ENCODE measurements at places on chromosomes 5 and 9.
A peak's percentile ranks its signal among the peaks of the same experiment; 100 is the strongest.

DNA sequence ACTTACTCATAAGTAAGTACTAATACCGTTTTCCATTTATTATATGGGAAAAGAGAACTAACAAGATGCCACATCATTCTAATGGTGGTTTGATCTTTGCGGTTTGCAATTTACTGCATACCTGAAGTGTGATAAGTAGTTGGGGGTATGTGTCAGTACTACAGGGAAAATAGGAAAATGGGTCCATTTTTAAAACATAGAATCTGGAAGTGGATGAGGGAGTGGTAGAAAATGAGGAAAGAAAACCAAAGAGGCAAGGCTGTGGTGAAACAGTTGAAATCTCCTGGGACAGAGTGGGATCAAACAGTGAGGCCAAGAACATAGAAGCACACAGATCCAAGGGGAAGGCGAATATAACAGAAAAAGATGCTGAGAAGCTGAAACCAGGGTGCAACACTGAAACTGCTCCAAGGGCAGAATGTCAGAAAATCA is 6.7 kb downstream of the ADAMTSL1 start:
- no peak for DNase-seq

- no peak for DNase-seq
Observed at GRCh38 chr5:7763621-7764072, 87.3 kb downstream of the CFAP90 start.

DNA sequence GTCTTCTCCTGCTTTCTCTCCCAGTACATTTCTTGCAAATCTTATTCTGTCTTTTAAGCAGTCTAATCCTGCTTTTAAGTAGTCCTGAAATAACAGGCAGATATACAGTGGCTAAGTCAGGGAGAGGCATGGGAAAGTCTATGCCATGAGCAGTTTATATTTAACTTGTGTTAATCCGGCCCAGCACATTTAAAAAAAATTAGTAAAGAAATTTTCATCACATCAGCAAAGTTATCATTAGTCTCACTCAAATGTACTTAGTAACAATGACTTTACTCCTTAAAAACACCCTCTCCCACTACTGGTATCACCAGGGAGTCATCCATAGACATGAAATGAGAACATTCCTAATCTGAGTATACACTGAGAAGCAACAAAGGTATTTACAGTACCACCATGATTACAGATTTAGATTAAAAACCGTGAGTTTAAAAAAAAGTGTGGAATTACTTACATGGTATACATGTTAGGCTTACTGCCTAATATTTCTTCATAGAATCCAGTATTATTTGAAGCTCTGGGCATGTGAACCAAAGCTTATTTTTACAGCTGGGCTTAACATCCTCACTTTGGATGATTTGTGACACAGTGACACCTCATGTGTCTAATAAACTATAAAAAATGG is 75.9 kb upstream of the DAB2 start:
- no peak for DNase-seq

GRCh38 chr5:93673316-93673954 is 68.0 kb downstream of the POU5F2 start:
- DNase-seq, result no peak

DNA sequence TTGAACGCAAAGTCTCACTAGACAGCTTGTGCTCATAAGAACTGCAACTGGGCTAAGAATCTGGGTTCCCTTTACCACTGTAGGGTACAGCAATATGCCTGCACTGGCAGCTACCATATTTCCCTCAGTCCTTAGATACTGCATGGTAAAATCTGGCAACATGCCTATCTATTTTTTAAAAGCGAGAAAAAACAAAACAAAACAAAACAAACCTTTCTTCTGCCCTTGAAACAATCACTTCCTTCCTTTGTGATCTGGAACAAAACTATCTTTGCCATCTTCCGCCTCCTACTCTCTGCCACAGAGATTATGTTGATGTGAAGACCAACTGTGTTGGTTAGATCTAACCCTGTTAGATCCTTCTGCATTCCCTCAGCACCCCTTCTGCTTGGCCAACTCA is 242.9 kb downstream of the EBF1 start:
- no peak for DNase-seq

GRCh38 chr9:127980060-127980705 is 606 bp downstream of the EEIG1 start:
- peak; percentile 81 for DNase-seq

All from endodermal cell (in vitro differentiated cells).